ENCODE measurements at places on chromosomes 12 and 14.

GRCh38 chr14:103854822-103855733 is 7.7 kb upstream of the PPP1R13B start:
- DNase-seq = no peak

DNA sequence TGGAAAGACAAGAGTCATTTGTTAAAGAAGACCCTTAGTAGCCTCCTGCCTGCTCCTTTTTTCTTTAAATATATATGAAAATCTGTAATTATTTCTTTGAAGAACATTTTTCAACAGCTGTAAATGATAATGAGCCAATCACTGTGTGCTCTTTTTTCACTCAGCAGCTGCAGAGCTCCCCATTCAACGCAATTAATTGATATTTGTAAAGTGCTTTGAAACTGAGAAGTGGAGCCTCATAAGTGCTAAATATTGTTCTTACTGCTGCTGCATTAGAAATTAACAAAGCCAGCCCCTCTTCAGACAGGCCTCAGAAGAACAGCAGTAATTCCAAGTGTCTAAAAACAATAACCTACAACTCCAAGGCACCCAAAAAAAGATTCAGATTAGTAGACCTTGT is 224.3 kb downstream of the GXYLT1 start:
- DNase-seq = no peak

GRCh38 chr14:90559811-90560492 is 163.1 kb downstream of the CALM1 start:
- no peak for DNase-seq

DNA sequence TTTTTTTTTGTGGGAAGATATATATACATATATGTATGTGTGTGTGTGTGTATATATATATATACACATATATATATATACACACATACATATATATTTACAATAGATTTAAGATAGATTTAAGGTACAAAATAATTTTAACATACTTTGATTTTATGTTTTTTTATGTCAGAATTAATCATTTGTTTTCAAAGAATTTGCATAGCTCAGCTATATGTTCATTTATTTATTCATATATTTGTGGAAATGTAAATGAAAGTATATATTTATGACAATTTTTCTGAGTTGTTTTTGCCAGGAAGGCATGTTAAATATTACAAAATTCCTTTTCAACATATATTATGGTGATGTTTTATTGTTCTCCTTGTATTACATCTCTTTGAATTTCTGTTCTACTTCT is 887.4 kb upstream of the NOVA1 start:
- no peak for DNase-seq

DNA sequence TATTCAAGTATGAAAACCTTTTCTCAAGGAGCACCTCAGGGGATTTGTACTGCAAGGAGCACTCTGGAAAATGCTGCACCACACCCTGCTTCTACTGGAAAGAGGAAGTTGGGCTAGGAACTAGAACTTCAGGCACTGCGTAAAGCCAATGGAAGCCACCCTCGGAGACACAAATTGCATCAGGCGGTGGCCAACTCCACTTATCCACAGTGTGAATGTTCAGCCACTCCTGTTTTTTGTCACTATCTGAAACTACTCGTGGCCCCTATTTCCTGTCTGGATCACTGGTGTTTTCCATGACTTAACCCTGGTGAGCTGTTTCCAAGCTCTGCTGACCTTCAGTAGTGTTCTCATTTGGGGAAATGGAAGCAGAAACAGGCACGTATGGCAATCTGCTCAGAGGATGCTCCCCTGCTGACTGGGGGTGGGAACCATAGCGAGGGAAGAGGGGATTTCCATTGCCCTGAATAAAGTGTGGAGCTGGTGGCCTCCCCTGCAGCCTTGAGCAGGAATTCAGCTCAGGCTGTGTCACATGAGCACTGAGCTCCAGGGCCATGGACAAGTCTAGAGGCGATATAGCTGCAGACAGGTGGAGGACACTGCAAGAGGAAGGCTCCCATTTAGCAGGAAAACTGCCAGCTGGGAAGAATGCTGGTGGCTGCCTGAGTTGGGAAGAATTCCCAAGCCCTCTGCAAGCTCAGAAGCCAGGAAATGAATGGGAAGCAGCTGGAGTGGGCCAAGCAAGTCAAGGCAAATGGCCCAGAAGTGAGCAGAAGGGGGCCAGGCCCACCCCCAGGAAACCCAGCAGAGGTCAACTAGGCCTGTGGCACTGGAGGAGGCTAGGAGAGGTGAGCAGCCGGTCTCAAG is 50.5 kb upstream of the RAP1B start:
- DNase-seq = no peak

DNA sequence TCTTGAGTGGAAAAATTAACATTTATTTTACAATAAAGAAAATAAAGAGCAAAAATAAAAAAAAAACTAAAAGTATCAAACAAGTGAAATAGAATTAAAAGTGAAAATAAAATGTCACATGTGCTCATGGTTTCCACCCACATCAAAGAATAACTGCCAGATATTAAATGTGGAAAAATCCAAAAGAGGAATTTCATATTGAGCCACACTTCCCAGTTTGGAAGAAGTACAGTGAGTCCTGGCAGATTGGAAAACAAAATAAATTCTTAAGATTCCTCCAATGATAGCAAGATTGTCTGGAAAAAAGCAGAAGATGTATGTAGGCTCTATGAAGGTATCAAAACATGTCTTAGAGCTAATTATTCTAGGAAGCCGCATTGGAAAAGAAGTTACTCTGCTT is 1019.5 kb downstream of the SLC6A15 start:
- DNase-seq = no peak

- DNase-seq = no peak
These were observed 8.5 kb upstream of the ERP27 start for GRCh38 chr12:14946861-14947260.

- DNase-seq = no peak
These were observed 333.8 kb downstream of the CACNA1C start for GRCh38 chr12:2386566-2386965.

- DNase-seq = no peak
These were observed 4.9 kb upstream of the KIF26A start for GRCh38 chr14:104133496-104133895.

GRCh38 chr12:29559198-29559597 is 61.7 kb upstream of the OVCH1 start:
- DNase-seq = no peak

DNA sequence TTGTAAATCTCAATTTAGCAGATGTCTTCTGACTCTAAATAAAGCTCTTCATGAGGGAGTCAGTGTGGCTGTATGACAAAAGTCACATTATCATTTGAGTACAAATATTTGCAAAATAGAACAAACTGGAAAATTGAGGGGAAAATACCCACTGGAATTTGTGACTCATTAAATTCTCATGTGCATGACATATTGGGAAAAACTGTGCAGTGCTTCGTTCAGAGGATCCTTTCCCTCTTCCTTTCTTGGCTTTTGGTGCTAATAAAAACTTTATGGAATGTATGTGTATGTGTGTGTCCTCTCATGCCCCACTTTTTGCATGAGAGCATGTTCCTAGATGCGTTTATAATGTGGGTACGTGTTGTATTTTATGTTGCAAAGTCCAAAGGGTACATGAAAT is 267.8 kb downstream of the KTN1 start:
- DNase-seq = no peak

GRCh38 chr12:96197503-96198272 is 3.5 kb downstream of the ELK3 start:
- no peak for DNase-seq

- no peak for DNase-seq
These were observed 89.7 kb upstream of the BCL11B start for GRCh38 chr14:99361596-99362215.

- DNase-seq = peak; percentile 54
These were observed 3.5 kb downstream of the TAC3 start for GRCh38 chr12:57012600-57013465.

GRCh38 chr12:49665384-49665783 is 41.8 kb downstream of the FMNL3 start:
- no peak for DNase-seq

DNA sequence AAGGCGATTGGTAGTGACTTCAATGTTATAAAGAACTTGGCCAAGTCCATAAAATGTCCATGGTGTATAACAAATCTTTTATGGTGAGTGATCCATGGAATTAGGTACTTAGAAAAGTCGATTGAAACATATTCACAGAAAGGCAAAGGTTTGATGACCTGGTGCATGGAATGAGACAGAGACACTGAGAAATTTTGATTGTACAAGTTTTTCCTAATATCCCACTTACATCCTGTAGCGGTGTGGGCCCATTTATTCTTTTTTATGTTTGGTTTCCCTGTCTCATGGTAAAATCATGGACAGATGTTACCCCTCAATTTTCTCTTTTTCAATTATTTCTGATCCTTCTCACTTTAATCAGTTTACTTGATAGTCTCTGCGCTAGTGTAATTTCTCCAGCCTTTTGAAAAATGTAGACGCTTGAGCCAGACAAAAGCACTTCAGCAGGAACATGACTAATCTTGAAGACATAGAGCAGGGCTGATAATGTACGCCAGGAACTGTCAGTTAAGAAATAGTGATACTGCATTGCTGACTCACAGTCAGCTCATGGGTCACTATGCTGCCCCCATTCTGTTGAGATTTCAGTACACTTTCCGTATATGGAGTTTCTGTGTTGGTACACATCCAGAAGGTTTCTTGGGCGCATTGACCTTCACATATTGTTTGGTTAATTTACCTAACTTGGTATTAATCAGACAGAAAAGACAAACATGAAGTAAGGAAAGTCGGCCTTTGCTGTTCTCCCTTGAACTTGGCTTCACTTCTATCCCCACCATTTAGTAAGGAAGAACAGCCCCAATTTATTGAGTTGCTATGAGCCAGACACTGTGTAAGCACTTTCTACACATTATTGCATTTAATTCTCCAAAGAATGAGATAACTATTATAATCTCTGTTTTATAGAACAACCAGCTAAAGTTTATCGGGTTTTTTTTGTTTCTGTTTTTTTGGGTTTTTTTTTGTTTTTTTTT is 841.7 kb downstream of the DIO2 start:
- DNase-seq = no peak

GRCh38 chr12:77795699-77796098 is 35.0 kb upstream of the NAV3 start:
- no peak for DNase-seq

DNA sequence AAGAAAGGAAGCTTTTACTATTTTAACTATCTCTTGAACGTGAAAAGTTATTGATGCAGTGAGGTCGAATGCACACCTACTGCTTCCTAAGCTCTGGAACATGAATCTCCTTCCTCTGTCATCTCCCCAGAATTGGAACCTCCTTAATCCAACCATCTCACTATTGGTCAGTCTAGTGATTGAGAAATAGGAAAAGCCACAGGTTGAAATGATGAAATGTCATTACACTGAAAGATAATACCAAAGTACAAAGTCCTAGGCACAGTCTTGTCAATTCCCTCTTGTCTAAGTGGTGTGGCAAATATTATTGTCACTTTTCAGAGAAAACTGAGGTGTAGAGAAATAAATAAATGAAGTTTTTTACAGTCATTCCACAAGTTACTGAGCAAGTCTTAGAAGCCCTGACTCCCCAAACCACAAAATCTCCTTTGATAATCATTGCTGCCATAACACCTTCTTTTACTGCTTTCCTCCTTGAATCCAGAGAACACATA is 19.5 kb upstream of the HIGD1C start:
- no peak for DNase-seq

DNA sequence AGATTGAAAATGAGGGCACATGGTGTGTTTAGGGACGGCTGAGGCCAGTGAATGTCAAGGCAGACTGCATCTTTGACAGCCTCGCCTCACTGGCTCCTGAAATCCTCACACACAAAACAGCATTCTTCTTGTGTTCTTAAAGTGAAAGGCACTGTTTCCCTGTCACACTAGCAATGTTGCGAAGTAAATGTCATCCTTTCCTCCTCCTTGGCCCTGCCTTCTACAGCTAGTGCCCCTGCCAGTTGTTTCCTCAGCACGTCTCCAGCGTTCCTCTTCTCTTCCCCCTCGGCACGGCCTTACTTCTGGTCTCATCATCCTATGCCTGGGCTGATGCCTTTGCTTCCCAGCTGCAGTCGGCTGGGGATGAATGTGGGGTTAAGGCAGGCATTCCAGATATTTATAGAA is 129.4 kb upstream of the DNM1L start:
- no peak for DNase-seq

- no peak for DNase-seq
These were observed 50.9 kb downstream of the CLIP1 start for GRCh38 chr12:122371475-122372045.

DNA sequence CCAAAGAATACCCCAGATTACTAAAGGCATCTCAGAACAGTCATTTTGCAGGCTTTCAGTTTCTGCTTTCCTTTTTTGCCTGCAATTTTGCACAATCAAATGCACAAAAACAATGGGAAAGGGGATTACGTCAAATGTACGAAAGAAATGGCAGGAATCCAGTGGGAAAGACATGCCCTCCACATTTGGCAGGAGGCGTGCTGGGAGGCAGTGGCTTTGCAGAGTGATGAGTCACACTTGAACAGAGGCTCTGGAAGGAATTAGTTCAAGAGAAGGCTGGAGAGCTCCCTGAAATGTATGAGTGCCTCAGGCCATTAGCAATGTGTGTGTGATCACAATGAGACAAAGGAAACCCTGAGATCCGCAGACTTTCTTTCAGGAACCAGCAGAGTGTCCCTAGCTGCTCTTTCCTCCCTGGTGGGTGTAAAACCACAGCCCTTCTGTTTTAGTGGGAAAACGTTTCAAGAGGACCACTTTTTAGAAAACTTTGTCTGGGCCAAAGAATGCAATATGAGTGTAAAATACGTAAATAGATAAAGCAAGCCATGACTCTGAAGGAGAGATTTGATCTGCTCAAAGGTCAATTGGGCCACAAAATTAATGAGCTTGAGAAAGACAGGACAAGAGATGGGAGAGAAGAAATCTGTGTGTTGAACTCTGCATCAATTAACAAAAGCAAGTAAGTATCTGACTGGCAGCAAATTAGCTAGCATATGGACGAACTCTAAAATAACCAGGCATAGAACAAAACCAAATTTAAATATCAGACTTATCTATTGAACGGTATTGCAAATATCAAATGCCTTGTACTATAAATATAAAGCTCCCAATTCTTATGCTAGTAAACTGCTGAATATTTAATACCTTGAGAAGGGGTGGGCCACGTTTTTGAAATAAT is 155.4 kb upstream of the PDE3A start:
- DNase-seq = no peak

DNA sequence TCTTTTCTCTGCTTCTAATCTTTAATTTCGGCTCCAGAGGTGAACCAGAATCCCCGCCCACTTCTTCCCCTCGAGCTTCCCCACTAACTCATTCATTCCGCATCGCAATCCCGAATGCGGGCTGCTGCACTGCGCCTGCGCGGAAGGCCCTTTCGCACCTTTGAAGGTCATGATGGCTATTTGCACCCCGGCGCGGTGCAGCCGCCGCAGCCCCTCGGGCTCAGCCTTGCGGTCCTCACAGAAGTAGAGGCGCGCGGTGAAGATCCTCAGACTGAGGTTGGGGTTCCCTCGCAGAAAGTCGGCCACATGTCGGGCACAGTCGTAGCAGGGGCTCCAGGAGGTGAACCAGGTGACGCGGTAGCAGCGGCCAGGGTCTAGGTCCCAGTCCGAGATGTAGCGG is 7.6 kb downstream of the AICDA start:
- no peak for DNase-seq

DNA sequence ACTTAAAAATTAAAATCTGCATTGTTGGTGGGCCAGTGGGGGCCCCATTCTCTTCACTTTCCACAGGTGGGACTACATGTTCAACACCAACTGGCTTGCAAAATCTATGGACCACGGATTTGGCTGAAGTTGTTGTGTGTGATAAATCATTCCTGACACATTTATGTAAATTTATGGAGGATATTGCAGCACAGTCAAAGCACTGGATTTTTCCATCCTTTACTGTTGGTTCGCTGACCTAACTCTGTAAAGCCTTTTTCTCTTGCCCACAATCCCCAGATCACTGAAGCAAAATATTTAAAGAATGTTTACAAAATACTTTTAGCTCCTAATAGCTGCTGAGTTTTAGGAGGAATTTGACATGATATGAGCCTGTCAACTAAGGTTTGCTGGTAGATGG is 219.7 kb upstream of the PRICKLE1 start:
- no peak for DNase-seq

Measured in GM19239 (cell line).